ENCODE measurements at places on chromosomes 2 and 18. TPM values are rescaled to one million over a fixed set of nuclear protein-coding genes. Genes with fewer than 3 reads are reported as not detected.

The MYO7B gene
- not detected for total RNA-seq

The AQP12A gene
- total RNA-seq = not detected

The FAM237A gene
- total RNA-seq = not detected

The CYP27C1 gene
- 0.18 TPM for total RNA-seq

The NCKAP5 gene
- 4.3 TPM for total RNA-seq

The HOXD8 gene
- total RNA-seq = 1.6 TPM

The SERPINB3 gene
- total RNA-seq = not detected

The CNRIP1 gene
- total RNA-seq = 28.4 TPM

The DNAJC5G gene
- total RNA-seq = not detected

The ABHD3 gene
- total RNA-seq = 6.4 TPM

The GPR17 gene
- not detected for total RNA-seq

The PLCD4 gene
- 1.8 TPM for total RNA-seq

The LTBP1 gene
- 434 TPM for total RNA-seq

The CSRNP3 gene
- 0.57 TPM for total RNA-seq

The CDC42EP3 gene
- 16.9 TPM for total RNA-seq

The CHRND gene
- total RNA-seq = not detected

The ABCG5 gene
- total RNA-seq = not detected

The UGT1A4 gene
- total RNA-seq = not detected
